ENCODE measurements at places on chromosomes 16 and 17. TPM values are rescaled to one million over a fixed set of nuclear protein-coding genes. Genes with fewer than 3 reads are reported as not detected.

The HOXB5 gene
- total RNA-seq, result not detected

The SDR42E1 gene
- 2.1 TPM for total RNA-seq

The ERN1 gene
- 4.2 TPM for total RNA-seq

The ACSM3 gene
- 2.1 TPM for total RNA-seq

The MT1M gene
- 1.4 TPM for total RNA-seq

The CA7 gene
- not detected for total RNA-seq

The CD300LB gene
- total RNA-seq, result not detected

The FLII gene
- 63.9 TPM for total RNA-seq

The ITGAD gene
- not detected for total RNA-seq

The AATK gene
- 17.8 TPM for total RNA-seq

The HBQ1 gene
- 7.8 TPM for total RNA-seq

The KREMEN2 gene
- total RNA-seq, result 0.46 TPM

The CCDC92B gene
- total RNA-seq, result 2.5 TPM

The CIAO3 gene
- total RNA-seq, result 51.4 TPM

The RNF157 gene
- total RNA-seq, result 42.2 TPM

The TMEM238L gene
- total RNA-seq, result not detected

The UMOD gene
- total RNA-seq, result 0.23 TPM

The TAOK2 gene
- total RNA-seq, result 71.3 TPM

The CACNG1 gene
- total RNA-seq, result 0.23 TPM

The PNMT gene
- 3.2 TPM for total RNA-seq

The UNC45B gene
- total RNA-seq, result not detected

The OR2C1 gene
- total RNA-seq, result 0.46 TPM

The ST6GALNAC2 gene
- 2.1 TPM for total RNA-seq

The CPPED1 gene
- 9.0 TPM for total RNA-seq

The MAPT gene
- total RNA-seq, result 204 TPM

The CDR2L gene
- total RNA-seq, result 7.2 TPM

The USP6 gene
- total RNA-seq, result 0.23 TPM

The CXCL16 gene
- 1.8 TPM for total RNA-seq

The SOX9 gene
- 22.8 TPM for total RNA-seq

The HSPB9 gene
- total RNA-seq, result 0.23 TPM

The NHERF1 gene
- total RNA-seq, result 12.5 TPM

The CD300E gene
- not detected for total RNA-seq

The MT4 gene
- not detected for total RNA-seq

The SLC5A10 gene
- total RNA-seq, result not detected

The SMIM5 gene
- total RNA-seq, result 1.4 TPM

The PRDM7 gene
- not detected for total RNA-seq

The EFCAB5 gene
- 1.6 TPM for total RNA-seq
